A549 treated with RU486 at 1 μM for 4 hours (cell line): ENCODE measurements at places on chromosomes 4 and X. TPM values are rescaled to one million over a fixed set of nuclear protein-coding genes. Genes with fewer than 3 reads are reported as not detected.

The BTC gene
- 1.0 to 1.3 TPM (median 1.3 TPM) in 5 replicates for total RNA-seq

The STAG2 gene
- total RNA-seq: 25.1 to 41.3 TPM (median 34.6 TPM) in 5 replicates

The CHST7 gene
- 12.6 to 21.9 TPM (median 20.7 TPM) in 5 replicates for total RNA-seq

The PROM1 gene
- total RNA-seq: 0.08 to 0.34 TPM (median 0.32 TPM) in 3 of 5 replicates, not detected in the others

The ARHGAP24 gene
- 4.4 to 5.2 TPM (median 4.6 TPM) in 5 replicates for total RNA-seq

The GC gene
- total RNA-seq: not detected in 5 replicates

The NOX1 gene
- 0.07 to 0.12 TPM in 2 of 5 replicates, not detected in the others for total RNA-seq

The GDPD2 gene
- total RNA-seq: 0.06 TPM in 1 of 5 replicates, not detected in the others

The MND1 gene
- 10.6 to 19.7 TPM (median 13.5 TPM) in 5 replicates for total RNA-seq

The ELF4 gene
- 30.2 to 35.6 TPM (median 32.5 TPM) in 5 replicates for total RNA-seq

The WDFY3 gene
- 6.3 to 8.6 TPM (median 7.8 TPM) in 5 replicates for total RNA-seq

The MBTPS2 gene
- total RNA-seq: 11.9 to 26.3 TPM (median 23.7 TPM) in 5 replicates

The GCNA gene
- total RNA-seq: 0.88 to 1.9 TPM (median 1.5 TPM) in 5 replicates

The MAGEA2 gene
- not detected in 5 replicates for total RNA-seq

The HSFX1 gene
- total RNA-seq: 0.14 to 0.40 TPM (median 0.34 TPM) in 5 replicates

The NHSL2 gene
- 0.22 to 0.45 TPM (median 0.32 TPM) in 5 replicates for total RNA-seq

The PLAC8 gene
- total RNA-seq: 0.66 to 1.6 TPM (median 1.1 TPM) in 5 replicates

The AMMECR1 gene
- 3.5 to 7.6 TPM (median 7.3 TPM) in 5 replicates for total RNA-seq

The ARSJ gene
- 4.6 to 5.5 TPM (median 5.1 TPM) in 5 replicates for total RNA-seq

The DKK2 gene
- not detected in 5 replicates for total RNA-seq

The KCND1 gene
- 0.77 to 1.4 TPM (median 1.2 TPM) in 5 replicates for total RNA-seq

The AWAT2 gene
- not detected in 5 replicates for total RNA-seq

The FGF16 gene
- total RNA-seq: not detected in 5 replicates

The GABRQ gene
- total RNA-seq: 0.19 to 0.36 TPM (median 0.27 TPM) in 5 replicates

The DCAF4L1 gene
- 0.05 to 0.13 TPM (median 0.11 TPM) in 5 replicates for total RNA-seq

The OTC gene
- total RNA-seq: not detected in 5 replicates

The DCX gene
- not detected in 5 replicates for total RNA-seq

The GATA1 gene
- total RNA-seq: not detected in 5 replicates

The XIAP gene
- 19.1 to 32.7 TPM (median 25.0 TPM) in 5 replicates for total RNA-seq

The CORIN gene
- 0.02 TPM in 1 of 5 replicates, not detected in the others for total RNA-seq

The DMP1 gene
- not detected in 5 replicates for total RNA-seq

The PRDM8 gene
- total RNA-seq: 0.23 to 0.70 TPM (median 0.54 TPM) in 5 replicates

The UCHL1 gene
- 927 to 1,032 TPM (median 975 TPM) in 5 replicates for total RNA-seq

The FABP2 gene
- not detected in 5 replicates for total RNA-seq

The ITGB1BP2 gene
- total RNA-seq: 0.65 to 1.1 TPM (median 0.80 TPM) in 5 replicates

The TREX2 gene
- total RNA-seq: 0.67 to 1.8 TPM (median 1.6 TPM) in 5 replicates

The F11 gene
- not detected in 5 replicates for total RNA-seq

The HPGDS gene
- total RNA-seq: not detected in 5 replicates

The CXXC4 gene
- 0.02 TPM in 2 of 5 replicates, not detected in the others for total RNA-seq

The SLC49A3 gene
- total RNA-seq: 0.18 to 0.47 TPM (median 0.24 TPM) in 4 of 5 replicates, not detected in the other

The SUPT20HL2 gene
- not detected in 5 replicates for total RNA-seq

The TNMD gene
- not detected in 5 replicates for total RNA-seq

The HTR2C gene
- not detected in 5 replicates for total RNA-seq
